ENCODE measurements at places on chromosomes 1 and 21. TPM values are rescaled to one million over a fixed set of nuclear protein-coding genes. Genes with fewer than 3 reads are reported as not detected.

The PEAR1 gene
- total RNA-seq, result 1.0 TPM

The PLA2G2F gene
- total RNA-seq, result not detected

The DNAH14 gene
- total RNA-seq, result 51.7 TPM

DNA sequence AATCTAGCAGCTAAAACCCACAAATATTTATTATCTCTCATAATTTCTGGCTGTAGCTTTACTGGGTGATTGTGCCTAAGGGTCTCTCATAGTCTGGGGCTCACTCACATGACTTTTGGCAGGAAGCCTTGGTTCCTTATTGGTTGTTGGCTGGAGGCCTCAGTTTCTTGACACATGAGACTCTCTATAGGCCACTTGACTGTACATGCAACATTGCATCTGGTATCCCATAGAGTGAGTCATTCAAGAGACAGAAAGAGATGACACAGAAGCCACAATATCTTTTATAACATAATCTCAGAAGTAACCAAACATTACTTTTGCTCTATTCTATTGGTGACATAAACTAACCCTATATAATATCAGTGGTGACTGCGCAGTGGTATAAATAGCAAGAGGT, 128.5 kb upstream of the HNRNPU start:
- H3K4me1 ChIP-seq, result 0 out of 2 replicates have a peak, but pooled peaks cover 7% of the 10 kb centered on the region
- no peak overlapping the region for H3K27ac ChIP-seq
- H3K4me3 ChIP-seq, result no peak overlapping the region
- no peaks in the 10 kb centered on the region for H3K27me3 ChIP-seq
- no peak for DNase-seq

DNA sequence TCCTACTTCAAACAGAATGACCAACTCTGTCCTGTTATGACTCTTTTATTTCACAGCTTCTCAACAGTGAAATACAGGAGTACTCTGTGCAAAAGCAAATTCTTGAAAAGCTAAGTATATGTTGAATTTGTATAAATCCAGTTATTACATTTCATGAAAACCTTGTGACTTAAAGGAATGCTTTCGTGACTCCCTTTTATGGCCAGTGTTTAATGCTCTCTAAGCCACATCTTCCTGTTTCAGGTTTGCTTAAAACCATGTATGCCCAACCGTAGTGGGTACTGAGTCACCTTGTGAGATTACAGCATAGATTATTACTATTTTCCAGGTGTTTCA, 40.2 kb upstream of the KIF1B start:
- DNase-seq, result no peak
- no peaks in the 10 kb centered on the region for H3K4me1 ChIP-seq
- H3K27ac ChIP-seq, result no peak overlapping the region
- no peaks in the 10 kb centered on the region for H3K27me3 ChIP-seq

DNA sequence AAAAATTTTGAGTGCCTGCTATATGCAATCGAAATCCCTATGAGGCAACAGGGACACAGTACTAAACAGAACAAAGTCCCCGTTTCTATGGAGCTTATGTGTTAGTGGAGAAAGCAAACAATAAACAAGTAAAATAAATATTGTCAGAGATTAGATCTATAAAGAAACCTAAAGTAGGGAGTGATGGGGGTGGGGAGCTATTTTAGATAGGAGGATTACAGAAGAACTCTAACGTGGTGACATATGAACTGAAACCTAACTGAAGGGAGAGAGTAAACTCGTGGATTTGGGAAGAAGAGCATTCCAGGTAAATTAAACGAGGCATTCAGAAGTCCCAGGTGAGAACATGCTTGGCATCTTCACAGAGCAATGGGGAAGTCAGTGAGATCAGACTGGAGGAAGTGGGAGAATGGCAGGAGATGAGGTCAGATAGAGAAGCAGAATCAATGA, 154.5 kb downstream of the DENND1B start:
- H3K4me3 ChIP-seq, result no peak overlapping the region
- DNase-seq, result no peak
- no peak overlapping the region for H3K27ac ChIP-seq
- H3K27me3 ChIP-seq, result no peaks in the 10 kb centered on the region

- peaks cover 18% of the 10 kb centered on the region for H3K4me1 ChIP-seq
- peak overlapping the region; percentile 92 for H3K4me3 ChIP-seq
Observed at GRCh38 chr1:156281693-156282478, 739 bp downstream of the SMG5 start.

GRCh38 chr1:237748171-237748960, 142.4 kb downstream of the ZP4 start:
- no peak for DNase-seq
- H3K4me3 ChIP-seq, result no peak overlapping the region
- no peaks in the 10 kb centered on the region for H3K27me3 ChIP-seq
- H3K27ac ChIP-seq, result no peak overlapping the region
- no peaks in the 10 kb centered on the region for H3K36me3 ChIP-seq

DNA sequence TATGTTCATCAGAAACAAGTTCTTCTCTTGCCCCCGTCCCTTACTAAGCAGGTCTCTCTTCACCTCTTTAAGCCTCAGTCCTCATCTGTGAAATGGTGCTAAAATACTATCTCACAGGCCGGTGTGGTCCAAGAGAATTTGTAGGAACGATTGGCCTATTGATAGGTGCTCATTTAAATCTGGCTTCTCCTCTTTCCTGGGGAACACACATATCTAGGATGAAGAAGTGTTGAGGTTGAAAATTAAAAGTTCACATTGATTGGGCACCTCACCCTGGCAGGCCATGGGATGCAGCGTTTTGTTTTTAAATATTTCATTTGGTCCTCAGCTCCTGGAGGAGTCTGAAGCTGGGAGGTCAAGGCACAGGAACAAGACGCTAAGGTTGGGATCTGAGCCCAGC, 8.9 kb upstream of the TAS1R2 start:
- H3K27me3 ChIP-seq, result peaks cover 38% of the 10 kb centered on the region
- H3K36me3 ChIP-seq, result no peaks in the 10 kb centered on the region

GRCh38 chr21:14737922-14738321, 191.8 kb upstream of the SAMSN1 start:
- no peaks in the 10 kb centered on the region for H3K27me3 ChIP-seq
- H3K4me1 ChIP-seq, result no peaks in the 10 kb centered on the region
- H3K27ac ChIP-seq, result no peak overlapping the region
- no peaks in the 10 kb centered on the region for H3K36me3 ChIP-seq

GRCh38 chr1:69148731-69149130, 419.0 kb upstream of the LRRC7 start:
- no peak overlapping the region for H3K4me3 ChIP-seq
- H3K36me3 ChIP-seq, result no peaks in the 10 kb centered on the region
- no peak overlapping the region for H3K27ac ChIP-seq
- no peaks in the 10 kb centered on the region for H3K27me3 ChIP-seq
- H3K4me1 ChIP-seq, result no peaks in the 10 kb centered on the region
- no peak for DNase-seq

GRCh38 chr1:167364826-167365225, 144.1 kb downstream of the POU2F1 start:
- no peaks in the 10 kb centered on the region for H3K27me3 ChIP-seq
- H3K27ac ChIP-seq, result no peak overlapping the region
- H3K4me3 ChIP-seq, result no peak overlapping the region

- H3K27ac ChIP-seq, result no peak overlapping the region
- no peaks in the 10 kb centered on the region for H3K36me3 ChIP-seq
- H3K4me1 ChIP-seq, result peaks cover 9% of the 10 kb centered on the region
- no peak overlapping the region for H3K4me3 ChIP-seq
- no peaks in the 10 kb centered on the region for H3K27me3 ChIP-seq
Observed at GRCh38 chr1:209106237-209106741, 477.2 kb upstream of the CAMK1G start.

GRCh38 chr1:116353155-116353554, 19.9 kb upstream of the ATP1A1 start:
- H3K4me1 ChIP-seq, result no peaks in the 10 kb centered on the region
- H3K27me3 ChIP-seq, result no peaks in the 10 kb centered on the region
- H3K4me3 ChIP-seq, result no peak overlapping the region
- H3K36me3 ChIP-seq, result no peaks in the 10 kb centered on the region

DNA sequence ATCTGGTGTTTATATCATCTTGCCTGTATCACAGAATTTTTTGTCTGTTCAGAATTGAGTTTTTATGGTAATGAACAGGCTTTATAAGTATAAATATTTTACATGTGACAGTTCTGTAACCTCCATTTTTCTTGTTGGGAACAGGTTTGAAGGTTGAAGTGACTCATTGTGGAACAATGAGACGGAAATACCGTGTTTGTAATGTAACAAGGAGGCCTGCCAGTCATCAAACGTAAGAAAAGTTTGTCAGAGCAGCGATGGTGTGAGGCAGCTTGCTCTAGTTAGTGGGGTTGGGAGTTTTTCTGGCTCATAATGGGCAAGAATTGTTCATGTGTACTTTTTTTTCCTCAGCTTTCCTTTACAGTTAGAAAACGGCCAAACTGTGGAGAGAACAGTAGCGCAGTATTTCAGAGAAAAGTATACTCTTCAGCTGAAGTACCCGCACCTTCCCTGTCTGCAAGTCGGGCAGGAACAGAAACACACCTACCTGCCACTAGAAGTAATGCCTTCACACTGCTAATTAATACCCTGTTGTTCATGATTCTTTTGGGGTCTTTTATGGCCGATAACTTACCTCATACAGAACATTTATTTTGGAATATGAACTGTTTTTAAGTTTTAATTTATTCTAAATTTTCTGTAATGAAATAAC, 75.2 kb upstream of the TEKT2 start:
- H3K4me3 ChIP-seq, result no peak overlapping the region
- H3K4me1 ChIP-seq, result peaks cover 13% of the 10 kb centered on the region
- peak overlapping the region; percentile 74 for H3K27ac ChIP-seq
- DNase-seq, result peak; percentile 65
- H3K27me3 ChIP-seq, result no peaks in the 10 kb centered on the region
- peaks cover 12% of the 10 kb centered on the region for H3K36me3 ChIP-seq

All from SJSA1 (cell line).